ENCODE measurements at places on chromosomes 12 and 14. TPM values are rescaled to one million over a fixed set of nuclear protein-coding genes. Genes with fewer than 3 reads are reported as not detected.

DNA sequence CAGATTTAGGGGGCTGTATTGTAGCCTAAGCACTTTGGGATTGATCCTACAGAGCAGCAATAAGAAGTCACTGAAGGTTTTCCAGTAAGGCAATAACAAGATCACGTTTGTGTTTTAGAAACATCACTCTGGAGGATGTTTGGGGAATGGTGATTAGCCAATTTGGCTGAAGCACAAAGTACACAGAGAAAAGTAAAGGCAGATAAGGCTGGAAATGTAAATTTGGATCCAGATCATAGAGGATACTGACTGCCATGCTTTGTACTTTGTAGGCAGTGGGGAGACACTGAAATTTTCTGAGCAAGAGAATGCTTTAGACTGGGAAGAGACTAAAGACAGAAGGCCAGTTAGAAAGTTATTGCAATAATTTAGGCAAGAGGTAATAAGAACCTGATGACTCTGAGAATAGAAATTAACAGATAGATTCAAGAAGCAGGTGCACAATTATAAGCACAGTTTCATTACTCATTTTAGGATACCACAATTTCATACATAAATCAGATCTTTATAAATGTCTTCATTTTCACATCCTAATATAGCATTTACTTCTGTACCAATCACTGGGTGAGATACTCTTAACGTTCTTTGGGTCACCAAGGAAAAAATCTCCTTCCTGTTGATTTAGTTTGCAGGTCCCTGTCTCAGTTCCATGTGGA is 314.5 kb upstream of the GARIN6 start:
- DNase-seq: no peak

- no peak for DNase-seq
Observed at GRCh38 chr12:57103856-57104255, 7.3 kb downstream of the STAT6 start.

OVCH1 gene
- 0.26 TPM for polyA plus RNA-seq

DNA sequence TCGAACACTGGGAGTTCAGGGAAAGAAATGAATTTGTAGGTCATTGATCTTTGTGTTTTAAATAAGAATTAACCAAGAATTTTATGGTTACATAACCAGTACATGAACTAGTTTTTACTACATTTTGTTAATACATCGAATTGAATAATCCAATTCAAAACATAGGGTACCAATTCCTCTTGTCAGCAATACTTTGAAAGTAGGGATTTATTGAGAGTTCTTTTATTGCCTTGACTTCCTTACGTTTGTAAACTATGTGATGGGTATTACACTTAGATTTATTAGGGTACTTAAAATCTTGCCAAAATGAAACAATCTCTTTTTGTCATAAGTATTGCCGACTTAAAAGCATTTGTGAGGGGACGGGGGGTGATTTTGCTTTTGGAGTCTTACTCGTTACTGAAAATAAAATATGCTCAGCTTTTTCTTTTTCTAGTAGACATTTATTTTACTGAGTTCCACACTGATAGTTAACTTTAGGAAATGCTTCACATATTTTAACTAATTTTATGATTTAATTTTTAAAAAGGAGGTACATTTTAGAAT is 22.4 kb downstream of the SOCS2 start:
- DNase-seq: peak; percentile 10

NANOG gene
- 0.09 TPM for polyA plus RNA-seq

UBC gene
- 1,219 TPM for polyA plus RNA-seq

DBX2 gene
- polyA plus RNA-seq: 0.04 TPM

- DNase-seq: no peak
Observed at GRCh38 chr14:104132981-104133380, 5.4 kb upstream of the KIF26A start.

- peak; percentile 40 for DNase-seq
Observed at GRCh38 chr12:49055978-49056754, 4.4 kb downstream of the KMT2D start.

IGF1 gene
- polyA plus RNA-seq: 3.6 TPM

DNA sequence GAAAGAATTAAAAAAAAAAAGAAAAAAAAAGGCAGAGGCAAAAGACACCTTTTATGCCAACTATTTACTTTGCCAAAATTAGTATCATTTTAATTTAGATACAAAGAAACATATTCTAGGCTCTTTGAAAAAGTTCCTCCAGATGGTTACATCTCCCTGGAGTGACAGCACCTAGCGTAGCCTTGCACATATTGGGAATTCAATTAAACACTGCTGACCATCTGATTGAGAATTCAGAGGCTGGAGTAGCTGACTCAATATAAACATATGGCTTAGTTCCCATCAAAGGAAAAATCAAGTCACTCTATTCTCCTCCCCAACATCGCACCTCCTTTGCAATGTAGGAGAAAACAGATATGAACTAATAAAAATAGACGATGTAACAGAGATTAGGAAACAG is 36.4 kb downstream of the ANKS1B start:
- no peak for DNase-seq

GRCh38 chr12:41967668-41968500 is 176.8 kb downstream of the GXYLT1 start:
- peak; percentile 76 for DNase-seq

DNA sequence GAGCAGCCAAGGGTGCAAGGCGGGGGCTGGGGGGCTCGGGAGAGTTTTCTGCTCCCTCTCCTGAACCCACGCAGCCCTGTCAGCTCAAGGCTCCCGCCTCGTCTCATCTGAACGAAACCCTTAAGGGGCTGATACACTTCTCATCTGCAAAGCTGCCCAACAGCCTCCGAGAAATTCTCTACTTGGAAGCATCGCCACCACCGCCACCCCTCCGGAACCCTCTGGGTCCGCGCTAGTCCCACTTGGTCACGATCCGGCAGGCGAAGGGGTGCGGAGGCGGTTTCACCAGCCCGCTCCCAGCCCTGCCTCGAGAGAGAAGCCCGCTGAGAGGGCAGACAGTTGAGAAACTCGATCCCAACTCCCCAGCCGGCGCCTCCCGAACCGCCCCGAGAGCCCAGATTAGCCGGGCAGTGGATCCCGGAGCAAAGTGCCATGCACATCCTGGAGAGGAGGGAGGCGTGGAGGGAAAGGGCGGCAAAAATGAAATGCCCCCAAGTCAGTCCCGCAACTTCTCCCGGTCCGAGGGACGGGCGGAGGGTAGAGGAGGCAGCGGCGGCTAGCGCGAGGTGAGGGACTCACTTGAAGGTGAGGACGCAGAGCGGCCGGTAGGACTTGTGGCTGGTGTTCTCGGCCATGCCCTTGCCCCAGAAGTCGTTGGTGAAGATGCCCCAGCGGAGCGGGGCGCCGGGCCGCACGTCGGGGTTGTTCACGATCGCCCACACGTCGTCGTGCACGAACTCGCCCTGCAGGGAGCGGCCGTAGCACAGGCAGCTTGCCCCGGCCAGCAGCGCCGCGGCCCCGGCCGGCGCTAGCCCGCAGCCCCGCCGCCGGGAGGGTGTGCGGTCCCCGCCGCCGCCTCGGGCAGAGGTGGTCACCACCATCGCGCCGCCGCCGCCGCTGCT is 620 bp downstream of the TMTC1 start:
- DNase-seq: peak; percentile 42

DNA sequence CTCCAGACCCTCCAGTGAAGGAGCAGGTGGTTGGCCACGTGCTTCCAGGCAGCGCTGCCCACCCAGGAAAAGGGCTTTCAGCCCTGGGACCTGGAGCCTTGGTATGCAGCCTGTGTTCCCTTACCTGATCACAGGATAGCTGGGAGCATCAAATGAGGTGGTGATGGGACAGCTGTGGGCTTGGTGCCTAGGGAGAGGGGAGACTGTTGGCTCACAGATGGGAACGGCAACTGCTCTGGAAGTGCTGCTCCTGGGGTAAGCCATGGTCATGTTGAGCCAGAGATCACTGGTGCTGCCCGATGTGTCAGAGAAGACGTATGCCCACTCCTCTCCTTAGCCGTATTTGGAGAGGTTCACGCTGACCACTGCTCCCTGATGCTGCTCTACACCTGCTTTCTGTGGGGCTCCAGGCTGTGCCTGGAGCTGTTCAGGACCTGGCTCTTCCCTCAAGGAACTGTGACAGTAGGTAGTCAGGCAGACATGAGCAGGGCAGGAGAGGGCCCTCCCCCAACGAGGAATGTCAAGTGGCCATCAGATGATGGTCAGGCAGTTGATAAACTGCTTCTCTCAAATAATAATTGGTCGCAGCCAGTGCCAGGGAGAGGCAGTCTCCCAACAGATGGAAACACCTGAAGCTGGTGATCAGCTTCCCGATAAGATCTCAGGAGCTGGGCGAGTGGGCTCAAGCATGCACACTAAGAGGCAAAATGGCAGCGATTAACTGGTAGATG is 2.8 kb upstream of the CYP46A1 start:
- DNase-seq: no peak

DNA sequence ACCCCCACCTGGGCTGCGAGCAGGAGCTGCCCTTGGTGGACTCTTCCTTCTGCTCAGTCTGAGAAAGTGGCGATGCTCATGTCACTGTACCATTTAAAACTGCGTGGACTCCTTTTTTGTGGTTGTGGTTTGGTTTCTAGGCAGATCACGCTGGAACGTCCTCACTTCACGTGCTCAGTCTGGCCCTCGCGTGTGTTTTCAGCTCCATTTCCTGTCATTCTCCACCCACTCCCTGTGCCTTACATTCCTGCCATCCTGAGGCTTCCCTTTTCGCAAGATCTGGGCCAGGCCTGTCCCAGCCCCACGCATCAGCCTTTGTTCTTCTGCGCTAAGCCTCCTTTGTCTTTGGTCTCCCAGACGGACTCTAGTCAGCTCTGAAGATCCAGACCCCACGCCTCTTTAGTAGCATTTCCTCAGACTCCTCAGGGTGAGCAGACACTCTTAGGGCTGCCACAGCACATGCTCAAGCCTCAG is 105.4 kb downstream of the FBXL14 start:
- no peak for DNase-seq

- DNase-seq: no peak
Observed at GRCh38 chr14:96752594-96752993, 44.6 kb upstream of the VRK1 start.

DNA sequence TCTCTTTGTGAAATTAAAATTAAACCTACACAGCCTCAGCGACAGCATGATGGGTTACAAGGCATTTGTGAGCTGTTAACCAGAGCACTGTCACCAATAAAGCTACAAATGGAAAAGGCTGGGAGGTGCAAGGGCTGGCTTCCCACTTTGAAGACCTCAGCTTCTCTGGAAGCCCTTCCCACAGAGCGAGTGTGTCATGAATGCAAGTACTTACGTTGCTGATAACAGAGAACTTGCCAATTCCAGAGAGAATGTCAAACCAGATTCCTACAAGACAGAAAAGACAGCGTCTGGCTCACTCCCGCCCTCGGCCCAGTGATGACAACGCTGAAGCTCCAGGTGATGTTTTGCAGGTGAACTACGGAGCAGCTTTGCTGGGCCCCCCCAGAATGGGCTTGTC is 145.8 kb downstream of the NTF3 start:
- no peak for DNase-seq

- DNase-seq: no peak
Observed at GRCh38 chr12:113755098-113755497, 211.0 kb downstream of the RBM19 start.

DNA sequence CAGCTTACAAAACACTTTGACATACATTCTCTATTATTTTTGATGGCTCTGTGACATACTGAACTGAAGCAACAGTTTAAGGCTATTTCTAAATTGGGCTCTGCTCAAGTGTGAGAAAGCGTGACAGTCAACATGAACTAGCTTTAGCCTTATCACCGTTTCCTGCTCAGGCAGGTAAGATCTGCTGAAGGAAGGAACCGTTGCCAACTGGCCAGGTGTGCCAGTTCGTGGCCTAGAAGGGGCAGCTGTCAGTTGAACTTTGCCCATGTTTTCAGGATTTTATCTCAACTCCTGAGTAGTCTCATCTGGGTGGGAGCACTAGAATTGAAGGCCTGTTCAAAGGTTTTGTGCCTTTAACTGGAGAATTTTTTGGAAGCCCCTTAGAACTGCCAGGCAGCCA is 79.5 kb downstream of the ETV6 start:
- DNase-seq: no peak

KRT75 gene
- not detected for polyA plus RNA-seq

DNA sequence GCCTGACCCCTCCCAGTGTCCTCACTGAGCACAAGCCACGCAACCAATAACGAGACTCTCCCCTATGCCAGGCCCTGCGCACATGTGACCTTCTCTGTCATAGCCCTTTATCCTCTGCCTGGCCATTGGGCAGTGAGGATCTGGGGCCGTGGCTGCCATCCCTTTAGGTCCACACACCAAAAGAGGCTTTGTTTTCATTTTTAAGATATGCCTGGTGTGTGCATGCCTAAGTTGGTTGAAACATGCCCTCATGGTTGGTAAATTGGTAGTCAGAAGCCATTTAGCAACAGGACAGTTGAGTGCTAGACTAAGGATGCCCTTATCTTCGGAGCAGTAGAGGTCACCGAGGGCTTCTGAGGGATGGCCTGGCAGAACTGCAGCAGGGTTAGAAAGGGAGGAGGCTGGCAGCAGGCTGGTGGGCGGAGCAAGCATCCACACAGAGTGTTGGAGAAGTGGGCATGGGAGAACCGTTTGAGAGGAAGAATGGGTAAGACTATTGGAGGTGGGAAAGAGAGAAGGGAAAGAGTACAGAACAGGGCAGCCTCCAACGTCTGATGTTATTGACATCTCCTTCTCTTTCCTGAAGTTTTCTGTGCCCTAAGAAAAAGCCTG is 75.1 kb downstream of the SLC24A4 start:
- no peak for DNase-seq

GRCh38 chr12:98419795-98420404 is 95.5 kb upstream of the TMPO start:
- no peak for DNase-seq

All from renal pelvis (tissue), 12 donors.